ENCODE measurements at places on chromosomes 5 and 9. TPM values are rescaled to one million over a fixed set of nuclear protein-coding genes. Genes with fewer than 3 reads are reported as not detected.

- DNase-seq: no peak
These were observed 121.0 kb downstream of the AUH start for GRCh38 chr9:91240596-91241165.

GRCh38 chr5:145101246-145101645 lies 733.9 kb downstream of the PRELID2 start:
- no peak for DNase-seq

DNA sequence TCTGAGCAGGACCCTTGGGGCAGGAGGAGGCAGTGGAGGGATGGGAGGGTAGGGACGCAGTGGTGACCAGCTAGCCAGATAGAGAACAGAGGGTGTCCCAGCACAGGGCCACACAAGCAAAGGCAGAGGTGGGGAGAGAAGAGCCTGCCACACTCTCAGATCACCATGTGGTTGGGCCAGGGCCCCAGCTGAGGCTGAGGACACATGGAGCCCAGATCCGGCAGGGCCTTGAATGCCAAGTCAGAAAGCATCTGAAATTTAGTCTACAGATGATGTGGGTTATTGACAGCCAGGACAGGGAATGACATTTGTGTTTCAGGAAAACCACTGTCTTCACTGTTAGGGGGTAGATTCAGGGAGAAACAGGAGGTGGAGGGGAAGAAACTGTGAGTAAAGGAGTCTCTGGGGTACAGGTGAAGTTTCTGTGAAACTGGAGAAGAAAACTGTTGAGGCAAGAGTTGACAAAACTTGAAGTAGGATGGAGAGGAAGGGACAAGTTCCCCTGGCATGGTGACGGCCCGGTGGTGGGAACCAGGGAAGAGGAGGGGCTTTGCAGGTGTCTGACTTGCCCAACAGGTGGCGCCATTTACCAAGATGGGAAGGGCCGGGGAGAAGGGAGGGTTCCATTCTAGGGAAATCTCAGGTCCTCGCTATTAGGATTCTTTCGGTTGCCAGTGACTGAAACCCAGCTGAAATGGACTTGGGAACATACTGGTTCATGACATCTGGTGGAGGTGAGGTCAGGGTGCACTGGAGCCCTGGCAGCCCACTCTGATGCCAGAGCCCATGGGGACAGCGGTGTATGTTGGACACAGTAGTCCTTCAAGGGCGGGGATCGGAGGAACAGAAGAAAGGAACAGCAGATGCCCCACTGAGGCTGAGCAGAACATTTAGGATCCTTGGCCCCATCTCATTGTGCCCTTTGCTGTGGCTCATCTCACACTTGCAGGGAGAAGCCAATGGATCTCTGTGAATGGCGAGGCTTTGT lies 100.1 kb downstream of the KCNIP1 start:
- no peak for DNase-seq

DNA sequence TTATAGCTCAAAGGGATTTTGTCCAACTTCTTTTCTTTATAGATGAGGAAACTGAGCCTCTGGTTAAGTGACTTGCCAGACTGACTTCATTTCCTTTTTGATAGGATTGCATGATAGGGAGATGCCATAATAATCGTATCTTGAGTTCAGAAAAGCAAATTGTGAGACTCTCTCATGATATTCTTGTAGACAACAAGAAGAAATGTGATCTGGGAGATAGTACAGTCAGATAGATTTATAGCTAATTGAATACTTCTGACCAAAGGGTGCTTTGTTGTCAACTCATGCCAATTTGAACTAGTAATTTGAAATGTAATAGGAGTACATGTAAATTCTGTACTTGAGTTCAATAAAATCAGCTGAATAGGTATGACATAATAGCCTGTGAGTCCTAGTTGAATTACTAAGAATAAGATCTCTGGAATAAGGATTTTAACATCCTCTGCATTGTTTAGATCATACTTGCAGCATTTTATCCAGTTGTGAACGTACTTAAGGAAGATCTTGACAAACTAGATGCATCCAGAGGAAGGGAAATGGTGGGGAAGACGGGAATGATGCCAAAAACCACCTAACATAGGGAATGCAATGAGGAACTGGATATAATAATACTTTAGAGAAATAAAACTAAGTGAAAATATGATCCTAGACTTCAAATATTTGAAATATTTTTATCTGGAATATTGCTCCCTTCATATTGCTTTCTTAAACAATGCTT lies 25.5 kb downstream of the CWC27 start:
- DNase-seq: no peak

GRCh38 chr5:101977729-101978345 lies 318.2 kb downstream of the SLCO4C1 start:
- peak; percentile 16 for DNase-seq

GRCh38 chr9:34809504-34810186 lies 99.7 kb upstream of the CCL21 start:
- peak; percentile 14 for DNase-seq

- DNase-seq: no peak
These were observed 418.2 kb downstream of the IRX2 start for GRCh38 chr5:2333291-2333690.

DNA sequence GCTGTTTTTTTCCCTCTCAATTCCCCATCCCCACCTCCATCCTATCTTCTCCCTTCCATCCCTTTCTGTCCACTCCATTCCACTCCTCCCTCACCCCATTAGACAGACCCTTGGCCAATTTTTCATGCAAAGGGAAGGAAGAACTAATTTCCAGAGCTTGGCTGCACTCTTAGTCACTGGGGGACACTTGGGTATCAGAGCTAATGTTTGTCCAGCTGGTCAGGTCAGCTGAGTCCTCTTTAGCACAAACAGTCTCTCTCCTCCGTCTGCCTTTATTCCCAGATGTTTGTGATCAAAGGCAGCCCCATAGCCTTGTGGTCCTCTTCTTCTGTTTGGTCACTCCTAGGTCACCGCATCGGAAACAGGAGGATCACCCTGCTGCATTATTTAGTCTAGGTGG lies 148.5 kb downstream of the NMUR2 start:
- DNase-seq: no peak

- DNase-seq: no peak
These were observed 1.5 kb downstream of the LTC4S start for GRCh38 chr5:179795049-179795862.

GRCh38 chr9:137028263-137029057 lies 423 bp upstream of the ABCA2 start:
- DNase-seq: no peak

- DNase-seq: no peak
These were observed 26.2 kb upstream of the ARRDC3 start for GRCh38 chr5:91409304-91409703.

DNA sequence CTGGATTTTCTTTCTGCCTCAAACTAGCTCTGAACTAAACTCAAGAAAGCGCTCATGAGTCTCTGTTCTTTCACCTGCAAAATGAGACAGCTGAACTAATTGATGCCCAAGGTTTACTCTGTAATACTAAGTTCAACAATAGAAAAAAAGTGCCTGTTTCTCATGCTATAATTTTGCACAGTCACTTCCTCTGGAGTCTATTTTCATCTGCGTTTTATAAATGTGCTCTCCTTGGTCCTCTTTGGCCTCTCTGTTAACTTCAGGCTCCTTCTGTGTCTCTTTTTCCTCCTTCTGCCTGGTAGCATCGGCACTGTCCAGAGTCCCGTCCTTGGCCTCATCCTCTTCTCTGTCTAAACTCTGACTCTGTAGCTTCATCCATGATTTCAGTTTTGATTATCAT lies 311.9 kb upstream of the TLE4 start:
- DNase-seq: no peak

GRCh38 chr5:4216142-4216541 lies 620.5 kb downstream of the IRX1 start:
- DNase-seq: no peak

DNA sequence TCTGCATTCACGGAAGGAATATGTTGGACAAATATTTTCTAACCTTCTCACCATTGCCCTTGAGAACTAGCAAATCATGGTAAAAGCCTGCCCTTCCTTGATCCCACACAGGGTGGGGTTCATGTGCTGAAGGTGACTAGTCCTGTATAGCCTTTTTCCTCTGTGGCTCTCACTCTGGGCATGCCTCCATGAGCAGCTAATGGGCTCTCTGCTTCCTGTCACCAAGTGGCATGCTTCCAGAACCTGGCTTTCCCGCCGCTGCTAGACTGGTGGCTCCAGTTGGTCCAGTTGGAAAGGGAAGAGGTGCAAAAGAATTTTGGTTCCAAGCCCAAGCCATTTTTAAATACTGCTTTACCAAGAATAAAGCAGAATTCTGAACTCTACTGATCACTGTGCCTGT lies 35.5 kb downstream of the FBXO10 start:
- no peak for DNase-seq

DNA sequence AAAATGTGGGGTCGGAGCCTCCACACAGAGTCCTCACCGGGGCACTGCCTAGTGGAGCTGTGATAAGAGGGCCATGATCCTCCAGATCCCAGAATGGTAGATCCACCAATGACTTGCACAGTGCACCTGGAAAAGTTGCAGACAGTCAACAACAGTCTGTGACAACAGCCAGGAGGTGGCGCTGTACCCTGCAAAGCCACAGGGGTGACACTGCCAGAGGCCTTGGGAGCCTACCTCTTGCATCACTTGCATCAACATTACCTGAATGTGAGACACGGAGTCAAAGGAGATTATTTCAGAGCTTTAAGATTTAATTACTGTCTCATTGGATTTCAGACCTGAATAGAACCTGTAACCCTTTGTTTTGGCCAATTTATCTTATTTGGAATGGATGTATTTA lies 614.1 kb upstream of the CDH9 start:
- no peak for DNase-seq

DNA sequence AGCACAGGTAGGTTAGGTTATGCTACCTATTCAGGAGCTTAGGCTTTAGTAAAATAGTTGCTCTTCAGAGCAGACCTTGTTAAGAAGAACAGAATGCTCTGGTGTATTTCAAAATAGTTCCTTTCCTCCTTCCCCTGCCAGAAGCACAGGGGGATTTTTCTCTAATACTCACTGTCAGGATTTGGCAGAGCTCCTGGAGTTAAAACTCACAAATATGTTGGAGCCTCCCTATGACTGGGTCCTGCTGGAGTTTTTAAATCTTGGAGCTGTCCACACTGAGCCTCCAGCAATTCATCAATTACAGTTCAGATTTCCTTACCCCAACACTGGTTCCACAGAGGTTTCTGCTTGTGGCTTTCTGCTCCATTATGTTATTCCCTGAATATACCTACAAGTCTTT lies 1233.8 kb upstream of the WWC1 start:
- no peak for DNase-seq

DNA sequence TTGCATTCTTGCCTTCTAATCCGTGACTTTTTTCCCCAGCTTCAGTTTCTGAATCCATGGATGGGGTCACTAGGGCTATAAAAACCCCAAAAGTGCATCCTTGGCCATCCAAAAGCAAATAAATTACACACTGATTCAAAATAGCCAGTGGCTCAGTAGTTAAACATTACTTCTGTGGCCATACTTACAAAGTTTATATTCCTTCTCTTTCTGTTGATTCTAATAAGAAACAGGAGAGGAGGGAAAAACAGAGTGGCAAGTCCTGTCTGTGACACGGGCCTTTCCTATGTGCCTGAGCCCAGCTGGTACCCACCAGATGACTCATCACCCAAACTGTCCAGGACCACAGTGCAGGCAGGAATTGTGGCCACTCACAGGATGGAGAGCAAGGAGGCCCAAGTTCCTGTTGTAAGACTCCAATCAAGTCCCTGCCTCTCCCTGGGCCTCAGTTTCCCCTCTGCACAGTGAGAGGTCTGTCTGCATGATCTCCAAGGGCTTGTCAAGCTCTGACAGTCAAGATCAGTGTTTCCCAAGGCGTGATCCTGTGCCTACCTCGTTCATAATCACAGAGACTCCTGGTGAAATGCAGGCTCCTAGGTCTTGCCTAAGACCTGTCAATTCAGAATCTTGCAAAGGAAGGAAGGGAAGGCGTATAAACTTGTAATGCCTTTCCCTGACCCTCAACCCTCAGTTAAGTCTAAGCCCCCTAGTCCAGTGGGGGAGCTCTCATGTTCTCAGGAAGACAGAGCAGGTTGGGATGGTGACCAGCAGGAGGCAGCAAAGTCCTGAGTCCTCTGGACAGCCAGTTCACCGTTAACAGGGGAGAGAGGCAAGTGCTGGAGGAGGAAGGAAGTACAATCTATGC lies 29.5 kb downstream of the TNIP1 start:
- DNase-seq: no peak

The FAM200C gene
- 14.3 TPM for polyA plus RNA-seq

The TMEM171 gene
- 5.7 TPM for polyA plus RNA-seq

The TLE1 gene
- polyA plus RNA-seq: 72.4 TPM

The PFN3 gene
- 0.26 TPM for polyA plus RNA-seq

The CD274 gene
- 1.0 TPM for polyA plus RNA-seq

The NMUR2 gene
- polyA plus RNA-seq: 0.17 TPM

The IL4 gene
- polyA plus RNA-seq: 0.46 TPM

The VPS13A gene
- polyA plus RNA-seq: 32.8 TPM
